ENCODE measurements at places on chromosomes 16 and 17.

DNA sequence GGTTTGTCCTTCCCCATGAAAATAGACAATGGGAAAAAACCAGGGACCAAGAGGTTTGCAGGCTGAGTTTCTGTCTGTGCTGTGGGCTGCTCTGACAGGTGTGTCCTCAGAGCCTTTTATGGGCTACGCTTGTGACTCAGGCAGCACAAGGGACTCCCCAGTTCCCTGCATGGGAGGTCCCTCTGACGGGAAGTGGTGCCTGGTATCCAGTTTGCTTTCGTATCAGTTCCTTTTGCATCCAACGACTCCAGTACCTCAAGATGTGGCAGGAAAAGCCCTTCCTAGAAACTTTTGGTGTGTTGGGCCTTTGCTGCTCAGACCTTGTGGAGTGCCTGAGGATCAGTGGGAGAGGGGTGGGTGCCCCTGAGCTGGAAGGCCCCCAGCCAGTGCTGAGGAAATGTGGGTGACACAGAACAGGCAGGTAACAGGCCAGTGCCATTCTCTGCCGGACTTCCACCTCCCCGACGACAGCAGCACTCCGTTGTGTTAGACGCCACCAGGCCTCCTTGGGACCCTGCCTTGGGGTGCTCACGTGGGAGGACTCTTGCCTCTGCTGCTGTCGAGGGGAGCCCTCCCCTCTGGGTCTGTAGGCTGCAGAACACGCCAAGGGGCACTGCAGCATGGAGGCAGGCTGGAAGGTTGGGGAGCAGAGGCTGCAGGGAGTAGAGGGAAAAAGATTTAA, 38.4 kb upstream of the IRF8 start:
- no peak for DNase-seq

- no peak for DNase-seq
These were observed 36.3 kb downstream of the MYH3 start for GRCh38 chr17:10620823-10621222.

GRCh38 chr16:4096509-4096908, 19.7 kb downstream of the ADCY9 start:
- no peak for DNase-seq

DNA sequence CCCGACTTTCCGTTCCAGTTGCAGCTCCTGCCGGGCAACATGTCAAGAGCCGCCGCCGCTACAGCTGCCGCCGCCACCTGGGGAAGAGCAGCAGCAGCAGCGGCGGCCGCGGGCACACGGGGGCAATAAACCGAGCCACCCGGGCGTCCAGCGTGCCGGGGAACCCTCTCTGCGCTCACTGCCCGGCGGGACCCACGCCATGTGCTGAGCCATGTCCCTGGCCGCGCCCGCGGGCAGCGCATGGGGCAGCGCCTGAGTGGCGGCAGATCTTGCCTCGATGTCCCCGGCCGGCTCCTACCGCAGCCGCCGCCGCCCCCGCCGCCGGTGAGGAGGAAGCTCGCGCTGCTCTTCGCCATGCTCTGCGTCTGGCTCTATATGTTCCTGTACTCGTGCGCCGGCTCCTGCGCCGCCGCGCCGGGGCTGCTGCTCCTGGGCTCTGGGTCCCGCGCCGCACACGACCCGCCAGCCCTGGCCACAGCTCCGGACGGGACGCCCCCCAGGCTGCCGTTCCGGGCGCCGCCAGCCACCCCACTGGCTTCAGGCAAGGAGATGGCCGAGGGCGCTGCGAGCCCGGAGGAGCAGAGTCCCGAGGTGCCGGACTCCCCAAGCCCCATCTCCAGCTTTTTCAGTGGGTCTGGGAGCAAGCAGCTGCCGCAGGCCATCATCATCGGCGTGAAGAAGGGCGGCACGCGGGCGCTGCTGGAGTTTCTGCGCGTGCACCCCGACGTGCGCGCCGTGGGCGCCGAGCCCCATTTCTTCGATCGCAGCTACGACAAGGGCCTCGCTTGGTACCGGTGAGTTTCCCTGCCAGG, 604 bp downstream of the HS3ST3B1 start:
- no peak for DNase-seq

GRCh38 chr17:8835631-8836364, 31.7 kb downstream of the PIK3R6 start:
- no peak for DNase-seq

- peak; percentile 56 for DNase-seq
These were observed 42.4 kb upstream of the MRPS23 start for GRCh38 chr17:57892146-57892819.

All from NCI-H2029 treated with DMSO at 0.1 percent for 48 hours (cell line).